Activated CD4-positive, alpha-beta T cell treated with anti-CD3 and anti-CD28 coated beads, Interleukin-2, amount 50 U/mL, for 4 hours (primary cell): ENCODE measurements at places on chromosomes 5 and 9.

DNA sequence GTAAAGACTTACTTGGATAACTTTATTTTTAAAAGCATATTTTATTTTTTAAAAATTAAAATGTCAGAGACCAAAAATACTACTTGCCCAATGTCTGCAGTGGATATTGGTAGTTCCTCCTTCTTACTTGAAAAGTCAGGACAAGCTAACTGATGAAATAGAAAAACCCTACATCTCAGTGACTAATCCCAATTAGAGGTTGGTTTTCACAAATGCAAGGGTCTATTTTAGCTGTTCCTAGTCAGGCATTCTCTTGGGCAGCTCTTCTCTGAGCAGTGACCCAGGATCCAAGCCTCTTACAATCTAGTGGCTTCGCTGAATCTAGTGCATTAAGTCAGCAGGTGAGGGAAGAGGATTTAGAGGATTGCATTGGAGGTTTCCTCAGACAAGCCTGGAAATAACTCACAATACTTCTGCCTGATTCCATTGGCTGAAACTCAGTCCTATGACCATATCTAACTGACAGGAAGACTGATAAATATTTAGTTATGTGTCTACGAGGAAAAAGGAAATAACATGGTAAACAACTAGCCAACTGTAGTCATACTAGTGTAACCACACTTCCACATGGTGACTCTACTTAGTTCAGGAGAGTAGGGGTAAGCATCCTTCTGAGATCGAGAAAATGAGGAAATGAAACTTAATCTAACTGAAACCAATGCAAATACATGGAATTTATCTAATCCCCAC, 34.2 kb upstream of the MIER3 start:
- no peak for DNase-seq

- DNase-seq, result no peak
These were observed 89.0 kb downstream of the RFX3 start for GRCh38 chr9:3436629-3437420.

DNA sequence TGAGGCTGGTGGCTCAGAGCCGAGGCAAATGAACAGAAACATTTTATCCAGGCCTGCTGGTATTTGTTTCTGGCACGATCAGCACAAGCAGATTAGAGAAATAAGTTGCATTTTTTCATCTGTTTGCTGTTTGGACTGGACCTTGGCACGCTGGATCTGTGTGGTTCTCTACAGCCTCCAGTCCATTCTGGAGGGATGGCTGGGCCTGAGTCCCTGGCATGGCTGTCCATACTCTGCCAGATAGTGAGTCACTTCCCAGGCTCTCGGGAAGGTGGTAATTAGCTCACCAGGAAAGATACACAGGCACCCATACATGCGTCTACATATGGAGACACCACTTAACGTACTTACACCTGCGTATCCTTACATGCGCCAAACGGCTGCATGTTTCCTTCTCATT, 78.6 kb downstream of the SPRY4 start:
- no peak for DNase-seq

DNA sequence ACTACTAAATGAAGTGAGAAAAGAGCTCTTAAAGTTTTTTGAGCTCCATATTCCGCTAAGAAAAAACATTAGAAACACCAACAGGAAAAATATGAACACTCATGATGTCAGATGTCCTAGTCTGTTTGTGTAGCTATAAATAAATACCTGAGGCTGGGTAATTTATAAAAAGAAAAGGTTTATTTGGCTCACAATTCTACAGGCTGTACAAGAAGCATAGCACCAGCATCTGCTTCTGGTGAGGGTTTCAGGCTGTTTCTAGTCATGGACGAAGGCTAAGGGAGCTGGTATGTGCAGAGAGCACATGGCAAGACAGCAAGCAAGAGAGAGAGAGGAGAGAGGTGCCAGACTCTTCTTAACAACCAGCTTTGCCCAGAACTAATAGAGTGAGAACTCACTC, 186.2 kb downstream of the PLK2 start:
- DNase-seq, result no peak

- DNase-seq, result no peak
These were observed 44.2 kb upstream of the TDRD7 start for GRCh38 chr9:97367729-97368128.

- no peak for DNase-seq
These were observed 201.2 kb downstream of the TARS1 start for GRCh38 chr5:33641744-33642505.

DNA sequence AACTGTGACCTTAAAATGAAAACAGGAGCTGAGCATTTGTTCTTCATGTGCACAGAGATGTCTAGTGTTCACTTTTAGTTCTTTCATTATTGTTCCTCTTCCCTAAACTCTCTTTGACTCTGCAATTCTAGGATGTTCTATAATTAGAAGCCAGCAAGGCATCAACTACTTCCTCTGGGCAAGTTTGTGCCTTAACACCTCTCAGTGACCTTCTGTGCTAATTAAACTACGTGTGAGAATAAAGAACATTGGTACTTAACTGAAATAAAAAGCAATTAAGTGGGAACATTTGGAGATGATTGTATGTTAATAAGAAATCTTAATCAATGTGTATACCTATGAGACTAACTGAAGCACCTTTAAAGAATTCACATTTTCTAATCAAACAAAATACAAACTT, 242.8 kb downstream of the RASEF start:
- DNase-seq, result no peak

DNA sequence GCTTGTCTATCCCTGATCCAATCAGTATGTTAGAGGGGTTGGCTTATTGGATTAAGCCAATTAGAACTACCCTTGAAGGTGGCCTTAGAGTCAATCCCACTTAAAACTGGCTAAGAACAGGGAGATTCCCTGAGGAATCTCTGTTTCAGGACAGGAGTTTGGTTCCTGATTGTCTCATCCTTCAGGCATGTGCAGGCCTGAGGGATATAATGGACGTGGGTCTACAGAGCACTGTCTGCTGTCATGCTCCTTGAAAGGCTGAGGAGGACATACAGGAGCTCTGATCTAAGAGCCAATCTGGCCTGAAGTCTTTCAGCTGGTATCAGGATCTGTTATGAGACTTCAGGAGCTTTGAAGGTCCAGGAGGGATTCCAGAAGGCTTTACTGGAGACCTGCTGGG, 36.2 kb upstream of the PRXL2C start:
- DNase-seq, result no peak

- DNase-seq, result no peak
These were observed 35.3 kb downstream of the COL5A1 start for GRCh38 chr9:134676886-134677285.

DNA sequence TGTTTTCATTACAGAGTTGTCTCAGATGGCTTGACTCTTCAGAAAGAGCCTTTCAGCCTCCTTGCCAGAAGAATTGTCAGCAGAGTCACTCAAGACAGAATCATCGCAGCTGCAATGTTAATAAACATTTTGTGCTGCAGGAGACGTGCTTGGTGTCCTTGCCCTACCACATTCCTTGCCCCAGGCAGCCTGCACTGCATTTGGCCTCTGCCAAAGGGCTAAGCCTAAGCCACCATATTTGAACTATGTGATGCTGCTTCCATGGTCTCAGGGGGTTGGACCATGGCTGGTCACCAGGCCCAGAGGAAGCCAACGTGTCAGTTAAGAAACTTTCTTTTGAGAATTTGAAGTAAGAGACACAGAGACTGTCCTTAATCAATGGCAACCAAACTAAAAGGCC, 145.4 kb downstream of the ACTL7B start:
- DNase-seq, result no peak

GRCh38 chr5:130272837-130273236, 368.6 kb downstream of the CHSY3 start:
- no peak for DNase-seq

DNA sequence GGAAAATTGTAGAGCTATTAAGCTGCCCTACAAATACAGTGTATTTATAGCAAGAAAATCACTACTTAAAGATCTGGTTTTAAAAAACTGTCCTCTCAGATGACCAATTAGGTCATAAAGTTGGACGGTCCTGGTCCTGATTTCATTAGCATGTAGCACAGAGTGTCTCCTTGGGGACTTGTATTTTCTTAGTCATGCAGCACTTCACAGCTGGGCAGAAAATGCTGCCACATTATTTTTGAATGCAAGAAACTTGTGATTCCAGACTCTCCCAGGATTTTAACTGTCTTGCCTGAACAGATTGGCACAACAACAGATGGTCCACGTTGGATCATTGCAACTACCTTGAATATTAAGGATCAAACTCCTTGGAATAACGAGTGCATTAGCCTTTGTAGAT, 348.1 kb upstream of the SGCD start:
- DNase-seq, result no peak

- DNase-seq, result no peak
These were observed 40.0 kb downstream of the EBF1 start for GRCh38 chr5:159059722-159060121.

GRCh38 chr5:107274571-107274970, 396.2 kb downstream of the EFNA5 start:
- no peak for DNase-seq

- DNase-seq, result no peak
These were observed 25.6 kb downstream of the CEMIP2 start for GRCh38 chr9:71742703-71743102.

GRCh38 chr5:179504191-179504590, 46.2 kb upstream of the RUFY1 start:
- DNase-seq, result no peak

DNA sequence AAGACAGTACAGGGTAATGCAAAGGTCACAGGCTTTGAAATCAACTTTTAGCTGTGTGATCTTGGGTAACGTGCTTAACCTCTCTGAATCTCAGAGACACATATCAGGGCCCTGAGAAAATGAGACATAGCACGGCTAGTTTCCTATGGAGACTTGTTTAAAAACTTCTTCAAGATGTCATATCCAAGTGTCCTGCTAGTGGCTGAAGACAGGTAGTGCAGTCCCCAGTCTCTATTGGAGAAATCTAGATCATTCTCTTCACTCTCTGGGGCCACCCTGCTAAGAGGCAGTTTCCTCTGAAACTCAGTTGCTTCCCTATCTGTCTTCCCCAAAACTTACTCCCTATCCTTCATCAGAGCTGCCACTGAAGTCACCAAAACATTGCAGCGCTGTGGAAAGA, 30.3 kb upstream of the GRXCR2 start:
- no peak for DNase-seq

GRCh38 chr5:155019601-155020226, 6.2 kb downstream of the KIF4B start:
- no peak for DNase-seq

DNA sequence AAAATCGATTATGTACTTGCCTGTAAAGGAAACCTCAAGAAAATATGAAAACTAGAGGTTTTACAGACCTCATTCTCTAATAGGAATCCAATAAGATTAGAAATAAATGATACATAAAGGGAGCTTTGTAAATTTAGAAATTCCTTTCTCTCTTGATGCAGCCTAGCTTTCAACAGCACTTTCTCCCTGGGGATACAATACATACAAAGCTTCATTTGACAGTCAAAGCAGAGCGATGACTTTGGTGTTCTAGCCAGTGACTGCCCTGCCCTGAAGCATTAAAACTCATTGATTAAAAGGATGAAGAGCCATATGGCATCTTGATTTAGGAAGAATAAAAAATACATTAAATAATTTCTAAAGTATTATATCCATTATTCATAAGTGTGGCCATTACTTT, 46.3 kb upstream of the GLIS3 start:
- DNase-seq, result no peak

DNA sequence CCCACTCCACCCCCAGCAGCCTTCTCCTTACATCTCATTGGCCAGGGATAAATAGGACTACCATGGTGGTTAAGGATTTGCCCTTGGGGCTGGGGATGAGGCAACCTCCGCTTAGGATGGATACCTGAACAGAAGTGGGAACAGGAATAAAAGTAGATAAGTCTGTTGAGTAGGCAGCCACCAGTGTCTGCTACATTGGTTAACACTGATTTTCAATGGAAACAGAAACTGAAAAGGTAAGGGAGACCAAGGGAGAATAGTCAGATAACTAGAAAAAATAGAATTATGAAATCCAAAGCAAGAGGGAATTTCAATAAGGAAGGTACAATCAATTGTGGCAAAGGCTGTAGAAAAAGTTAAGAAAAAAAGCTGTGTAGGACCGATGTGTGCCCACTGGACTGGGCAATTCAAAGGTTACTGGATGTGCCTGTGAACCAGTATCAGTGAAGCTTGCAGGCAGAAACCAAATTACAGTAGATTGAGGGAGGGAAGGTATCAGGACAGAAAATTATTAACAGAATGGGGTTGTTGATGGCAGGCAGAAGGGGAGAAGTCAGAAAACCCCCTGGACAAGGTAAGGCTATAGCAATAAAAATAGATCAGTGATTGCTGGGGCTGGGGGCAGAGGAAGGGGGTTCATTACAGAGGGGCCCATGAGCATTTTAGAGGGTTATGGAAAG, 48.7 kb downstream of the DNAJC21 start:
- DNase-seq, result no peak

GRCh38 chr5:54385994-54386393, 69.5 kb upstream of the HSPB3 start:
- no peak for DNase-seq

DNA sequence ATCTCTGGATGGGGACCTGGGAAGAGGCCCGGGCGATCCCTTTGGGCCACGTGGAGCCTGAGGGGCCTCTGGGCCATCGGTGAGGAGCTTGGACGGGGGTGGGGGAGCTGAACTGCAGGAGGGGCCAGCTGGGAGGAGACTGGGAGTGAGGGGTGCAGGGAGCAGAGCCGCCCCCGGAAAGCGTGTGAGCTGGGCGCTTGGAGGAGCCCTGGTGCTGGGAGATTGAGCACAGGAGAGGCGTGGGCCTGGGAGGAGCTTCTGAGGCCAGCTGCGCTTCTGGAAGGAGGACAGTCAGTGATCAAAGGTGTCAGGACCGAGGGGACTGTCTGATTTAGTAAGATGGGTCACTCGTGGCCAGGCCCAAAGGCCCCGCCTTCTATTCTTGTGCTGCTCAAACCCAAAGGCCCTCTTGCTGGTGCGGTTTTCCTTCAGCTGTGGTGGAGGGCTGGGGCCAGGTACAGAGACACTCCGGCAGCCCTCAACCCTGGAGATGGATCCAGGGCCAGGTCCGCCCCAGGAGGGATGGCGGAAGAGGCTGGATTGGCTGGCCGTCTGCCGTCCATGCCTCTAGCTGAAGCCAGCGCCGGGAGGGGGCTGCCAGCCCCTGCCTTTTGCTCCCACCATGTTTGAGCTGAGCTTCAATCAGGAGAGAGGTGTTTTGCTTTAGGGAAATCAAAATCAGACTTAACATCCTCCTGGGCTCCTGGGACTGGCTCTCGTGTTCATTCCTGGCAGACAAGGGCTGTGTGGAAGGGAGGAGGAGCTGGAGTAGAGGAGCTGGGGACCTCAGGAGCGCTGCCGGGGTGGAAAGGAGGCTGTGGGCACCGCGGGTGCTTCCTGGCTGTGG, 21.6 kb downstream of the NCS1 start:
- DNase-seq, result no peak

- no peak for DNase-seq
These were observed 389.1 kb downstream of the GADD45G start for GRCh38 chr9:89993678-89994630.

GRCh38 chr5:115180165-115180709, 10.5 kb upstream of the TRIM36 start:
- DNase-seq, result peak; percentile 15

DNA sequence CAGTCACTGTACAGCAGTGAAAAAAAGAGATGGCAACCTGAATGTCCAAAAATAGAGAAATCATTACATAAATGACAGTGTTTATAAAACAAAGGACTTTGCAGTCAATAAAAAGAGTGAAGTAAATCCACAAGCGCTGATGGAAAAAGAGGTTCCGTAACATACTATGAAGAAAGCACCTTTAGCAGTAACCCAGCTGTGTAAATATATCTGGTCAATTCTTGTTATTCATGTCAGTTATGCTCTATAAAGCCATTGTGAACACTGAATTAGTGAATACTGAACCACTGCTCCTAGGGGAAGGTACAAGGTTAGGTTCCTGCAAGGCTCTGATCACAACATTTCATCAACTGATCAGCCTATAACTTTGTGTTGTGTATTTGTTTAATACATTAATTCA, 39.5 kb downstream of the CCNJL start:
- DNase-seq, result no peak

GRCh38 chr5:55626790-55627189, 85.3 kb downstream of the SLC38A9 start:
- DNase-seq, result no peak
